ENCODE measurements at places on chromosomes 4 and X. TPM values are rescaled to one million over a fixed set of nuclear protein-coding genes. Genes with fewer than 3 reads are reported as not detected.
A peak's percentile ranks its signal among the peaks of the same experiment; 100 is the strongest.

The EFNB1 gene
- total RNA-seq, result 46.4 TPM

The TEX13A gene
- not detected for total RNA-seq

DNA sequence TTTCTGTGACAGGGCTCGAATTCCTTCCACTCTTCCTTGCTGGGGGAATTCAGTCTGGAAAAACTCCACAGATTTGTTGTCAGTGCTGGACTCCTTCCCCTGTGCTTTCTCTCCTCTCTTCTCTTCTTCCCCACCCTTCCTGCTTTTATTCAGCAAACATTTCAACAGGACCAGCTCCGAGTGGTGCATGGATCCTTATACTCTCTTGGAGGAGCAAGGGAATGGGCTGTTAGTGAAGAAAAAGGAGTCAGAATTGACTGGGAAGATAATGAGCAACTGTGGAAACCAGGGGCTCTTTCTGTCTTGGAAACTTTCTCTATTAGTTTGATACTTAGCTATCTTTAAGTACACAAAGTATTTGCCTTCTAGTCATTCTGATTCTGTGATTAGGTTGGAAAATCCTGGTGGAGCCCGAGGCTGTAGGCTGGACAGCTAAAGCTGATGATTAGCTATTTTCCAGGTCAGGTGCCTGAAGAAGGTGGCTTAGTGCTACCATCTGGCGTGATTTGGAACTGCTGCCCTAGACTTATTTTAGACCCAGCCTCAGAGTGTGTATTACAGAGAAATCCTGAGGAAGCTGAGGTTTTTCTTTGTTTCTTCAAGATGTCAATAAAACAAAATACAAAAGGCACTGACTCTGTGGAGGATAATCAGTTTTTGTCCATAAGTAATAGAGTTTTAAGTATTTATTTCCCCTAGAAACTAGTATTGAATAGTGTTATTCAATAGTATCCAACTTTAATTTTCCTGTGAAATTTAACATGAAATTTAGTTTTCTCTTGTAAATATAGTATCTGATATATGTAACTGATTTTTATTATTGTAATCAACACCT is 38.4 kb downstream of the NAP1L5 start:
- H3K36me3 ChIP-seq, result no peaks in the 10 kb centered on the region
- no peak overlapping the region for H3K4me3 ChIP-seq
- peak; percentile 79 for DNase-seq
- peak overlapping the region; percentile 50 for H3K27ac ChIP-seq
- H3K27me3 ChIP-seq, result no peaks in the 10 kb centered on the region

- H3K27me3 ChIP-seq, result peaks cover 85% of the 10 kb centered on the region
- H3K27ac ChIP-seq, result no peak overlapping the region
- H3K4me3 ChIP-seq, result no peak overlapping the region
- H3K4me1 ChIP-seq, result peaks cover 3% of the 10 kb centered on the region
Measured at GRCh38 chrX:83508526-83509253, 600 bp downstream of the POU3F4 start.

DNA sequence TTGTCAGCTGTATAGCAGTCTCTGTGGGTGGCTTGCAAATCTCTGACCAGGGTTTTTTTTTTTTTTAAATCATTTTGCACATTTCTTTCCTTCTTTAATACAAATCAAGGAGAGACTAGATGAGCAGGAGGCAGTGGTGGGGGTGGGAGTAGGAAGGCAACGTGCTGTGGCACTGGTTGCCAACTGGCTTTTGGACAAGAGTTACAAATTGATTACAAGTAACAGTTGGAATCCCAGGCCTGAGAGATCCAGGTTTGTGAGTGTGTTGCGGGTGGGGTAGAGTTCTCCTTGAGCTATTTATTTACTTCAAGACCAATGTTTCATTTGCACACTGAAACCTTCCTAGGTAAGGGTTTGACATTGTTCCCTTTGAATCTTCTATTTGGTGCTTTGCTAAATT is 325.3 kb downstream of the AFF2 start:
- H3K4me1 ChIP-seq, result no peaks in the 10 kb centered on the region
- H3K27ac ChIP-seq, result no peak overlapping the region
- DNase-seq, result no peak
- H3K27me3 ChIP-seq, result no peaks in the 10 kb centered on the region

DNA sequence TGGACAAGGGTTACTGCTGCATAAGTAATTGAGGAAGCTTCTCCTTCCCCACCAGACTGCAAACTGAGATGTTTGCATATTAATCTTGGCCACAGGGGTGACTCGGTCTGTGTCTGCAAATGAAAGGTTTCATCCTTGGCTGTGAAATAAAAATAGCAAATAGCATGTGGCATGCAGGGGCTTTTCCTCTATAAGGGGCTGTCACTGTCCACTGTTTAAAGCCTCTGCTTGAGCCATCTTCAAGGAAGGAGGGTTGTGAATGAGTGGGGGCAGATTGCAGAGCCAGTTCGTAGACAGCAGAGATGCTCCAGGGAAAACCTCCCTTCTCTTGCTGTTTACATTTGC is 33.3 kb downstream of the TMSB4X start:
- no peak overlapping the region for H3K27ac ChIP-seq
- no peaks in the 10 kb centered on the region for H3K36me3 ChIP-seq
- peaks cover 19% of the 10 kb centered on the region for H3K4me1 ChIP-seq
- no peak overlapping the region for H3K4me3 ChIP-seq
- no peaks in the 10 kb centered on the region for H3K27me3 ChIP-seq
- no peak for DNase-seq

DNA sequence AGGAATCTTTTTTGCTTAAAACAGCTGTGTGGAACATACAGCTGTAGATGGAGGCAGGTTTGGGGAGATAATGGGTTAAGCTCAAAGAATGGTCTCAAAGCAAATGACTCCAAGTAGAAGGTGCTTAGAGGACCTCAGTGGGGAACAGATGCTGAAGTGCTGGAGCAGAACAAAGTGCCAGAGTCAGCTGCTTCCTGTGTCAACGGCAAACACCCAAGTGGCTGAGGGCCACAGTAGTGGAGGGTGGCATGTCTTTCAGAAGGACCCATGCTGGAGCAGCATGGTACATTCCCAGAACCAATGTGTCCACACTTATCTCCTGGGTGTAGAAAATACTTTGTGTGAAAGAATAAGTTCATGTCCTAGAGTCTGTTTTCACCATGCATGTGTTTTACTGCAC is 197.5 kb downstream of the CCNG2 start:
- H3K27ac ChIP-seq, result no peak overlapping the region
- no peaks in the 10 kb centered on the region for H3K4me1 ChIP-seq
- H3K27me3 ChIP-seq, result no peaks in the 10 kb centered on the region
- no peaks in the 10 kb centered on the region for H3K36me3 ChIP-seq

- H3K4me3 ChIP-seq, result no peak overlapping the region
- H3K27ac ChIP-seq, result no peak overlapping the region
- H3K27me3 ChIP-seq, result peaks cover 2% of the 10 kb centered on the region
- H3K36me3 ChIP-seq, result no peaks in the 10 kb centered on the region
Measured at GRCh38 chr4:79030973-79031372, 91.7 kb upstream of the PAQR3 start.

DNA sequence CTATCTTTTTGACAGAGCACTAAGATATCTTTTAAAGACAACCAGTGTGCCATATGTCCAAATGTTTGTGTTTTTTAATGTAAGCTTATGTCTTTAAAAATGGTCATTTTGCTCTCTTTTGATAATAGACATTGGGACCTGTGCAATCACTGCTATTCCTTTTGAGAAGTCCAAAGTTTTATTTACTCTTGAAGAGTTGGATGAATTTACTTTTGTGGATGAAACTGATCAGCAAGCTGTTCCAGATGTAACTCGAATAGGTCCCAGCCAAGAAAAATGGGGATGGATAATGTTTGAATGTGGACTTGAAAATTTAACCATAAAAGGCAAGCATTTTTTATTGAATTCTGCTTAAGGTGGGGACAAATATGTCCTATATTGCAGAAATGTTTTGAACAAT is 97.2 kb downstream of the BLTP1 start:
- H3K27ac ChIP-seq, result no peak overlapping the region
- H3K36me3 ChIP-seq, result peaks cover 3% of the 10 kb centered on the region
- no peaks in the 10 kb centered on the region for H3K27me3 ChIP-seq
- H3K4me1 ChIP-seq, result no peaks in the 10 kb centered on the region
- no peak for DNase-seq

- H3K27me3 ChIP-seq, result no peaks in the 10 kb centered on the region
- no peak overlapping the region for H3K4me3 ChIP-seq
- no peak for DNase-seq
- H3K27ac ChIP-seq, result no peak overlapping the region
Measured at GRCh38 chrX:63581398-63581797, 203.6 kb downstream of the ARHGEF9 start.

- H3K27ac ChIP-seq, result no peak overlapping the region
- no peaks in the 10 kb centered on the region for H3K36me3 ChIP-seq
- no peaks in the 10 kb centered on the region for H3K4me1 ChIP-seq
- H3K4me3 ChIP-seq, result no peak overlapping the region
Measured at GRCh38 chr4:156915221-156915620, 56.4 kb downstream of the PDGFC start.

All from hepatocyte (in vitro differentiated cells).